ENCODE measurements at places on chromosomes 6 and 20. TPM values are rescaled to one million over a fixed set of nuclear protein-coding genes. Genes with fewer than 3 reads are reported as not detected.
A peak's percentile ranks its signal among the peaks of the same experiment; 100 is the strongest.

CEP85L gene
- 17.7 TPM for total RNA-seq

DNA sequence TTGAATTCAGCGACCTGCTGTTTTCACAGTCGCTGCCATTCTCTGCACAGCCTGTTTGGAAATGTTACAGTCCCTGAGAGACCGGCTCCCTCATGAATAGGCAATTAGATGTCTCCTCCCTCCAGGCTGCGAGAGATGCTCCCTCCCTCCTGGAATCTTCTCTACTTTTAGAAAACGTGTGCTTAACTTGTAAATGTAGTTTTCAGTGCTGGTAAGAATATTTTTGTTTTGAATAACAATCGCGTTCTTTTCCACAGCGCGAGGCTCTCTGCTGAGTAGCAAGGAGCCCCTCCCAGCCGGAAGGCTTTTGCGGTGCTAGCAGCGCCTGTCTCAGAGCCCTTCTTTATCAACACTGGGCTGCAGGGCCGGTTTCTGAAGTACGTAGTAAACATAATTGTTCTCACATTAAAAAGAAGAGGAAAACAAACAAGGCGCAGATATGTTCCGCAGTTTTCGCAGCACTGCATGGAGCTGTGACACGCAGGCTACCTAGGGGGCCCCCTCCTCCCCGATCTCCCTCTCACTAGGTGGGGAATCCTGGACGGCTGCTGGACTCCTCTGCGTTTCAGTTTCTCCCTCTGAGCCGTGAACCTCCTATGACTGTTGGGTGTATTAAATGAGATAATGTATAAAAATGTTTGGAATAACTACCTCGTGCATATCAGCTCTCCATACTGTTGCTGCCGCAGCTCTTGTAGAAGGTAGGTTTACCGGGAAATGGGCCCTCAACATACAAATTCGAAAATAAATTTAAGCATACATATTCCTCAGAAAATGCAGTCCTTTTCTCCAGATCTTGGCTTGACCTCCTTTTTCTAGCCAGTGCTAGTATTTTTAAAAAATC lies 79.0 kb upstream of the SPACA1 start:
- no peaks in the 10 kb centered on the region for H3K4me1 ChIP-seq
- peak overlapping the region; percentile 28 for H3K4me3 ChIP-seq
- no peaks in the 10 kb centered on the region for H3K27me3 ChIP-seq
- H3K36me3 ChIP-seq = no peaks in the 10 kb centered on the region
- H3K27ac ChIP-seq = no peak overlapping the region

- no peak for DNase-seq
- H3K27ac ChIP-seq = no peak overlapping the region
- no peaks in the 10 kb centered on the region for H3K36me3 ChIP-seq
- no peaks in the 10 kb centered on the region for H3K27me3 ChIP-seq
- H3K4me3 ChIP-seq = no peak overlapping the region
These were observed 74.5 kb upstream of the TIAM2 start for GRCh38 chr6:154920495-154921200.

DNA sequence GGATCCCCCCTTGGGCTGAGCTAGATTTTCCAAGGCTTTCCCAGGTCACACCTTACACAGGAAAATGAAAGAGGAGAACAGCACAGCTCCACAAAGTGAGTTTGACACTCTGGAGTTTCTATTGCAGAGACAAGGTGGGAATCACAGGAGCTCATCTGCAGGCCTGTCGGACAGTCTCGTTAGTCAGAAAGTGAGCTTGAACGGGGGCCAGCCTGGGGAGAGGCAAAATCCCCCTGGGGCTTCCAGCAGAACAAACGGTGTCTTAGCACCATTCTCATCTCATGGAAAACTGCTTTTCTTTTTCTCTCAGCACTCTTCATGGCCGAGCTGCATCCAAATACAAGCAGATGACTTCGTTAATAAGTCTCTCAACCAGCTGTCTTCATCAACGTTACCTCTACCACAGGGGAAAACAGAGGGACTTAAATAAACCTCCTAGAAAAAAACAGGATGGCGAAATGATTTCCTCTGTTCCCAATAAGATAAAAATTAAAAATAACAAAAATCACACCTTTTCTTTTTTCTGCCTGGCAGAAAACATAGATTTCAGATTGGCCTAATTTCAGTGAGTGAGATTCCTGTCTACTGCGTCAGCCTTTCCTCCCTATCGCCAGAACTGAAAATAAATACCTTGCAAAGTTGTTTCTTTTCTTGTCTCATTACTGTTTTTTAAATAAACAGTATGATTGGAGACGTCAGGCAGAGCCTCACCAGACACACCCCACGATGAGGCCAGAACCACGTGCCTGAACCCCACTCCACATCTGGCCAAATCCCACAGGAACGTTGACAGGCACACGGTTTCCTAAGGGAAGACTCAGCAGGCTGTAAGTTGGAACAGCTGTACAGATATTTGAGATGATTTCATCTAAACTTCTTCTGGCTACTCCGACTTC lies 219.0 kb downstream of the TTLL2 start:
- H3K4me1 ChIP-seq = peaks cover 8% of the 10 kb centered on the region
- H3K27me3 ChIP-seq = no peaks in the 10 kb centered on the region
- H3K27ac ChIP-seq = peak overlapping the region; percentile 56
- H3K36me3 ChIP-seq = no peaks in the 10 kb centered on the region
- DNase-seq = peak; percentile 67

DNA sequence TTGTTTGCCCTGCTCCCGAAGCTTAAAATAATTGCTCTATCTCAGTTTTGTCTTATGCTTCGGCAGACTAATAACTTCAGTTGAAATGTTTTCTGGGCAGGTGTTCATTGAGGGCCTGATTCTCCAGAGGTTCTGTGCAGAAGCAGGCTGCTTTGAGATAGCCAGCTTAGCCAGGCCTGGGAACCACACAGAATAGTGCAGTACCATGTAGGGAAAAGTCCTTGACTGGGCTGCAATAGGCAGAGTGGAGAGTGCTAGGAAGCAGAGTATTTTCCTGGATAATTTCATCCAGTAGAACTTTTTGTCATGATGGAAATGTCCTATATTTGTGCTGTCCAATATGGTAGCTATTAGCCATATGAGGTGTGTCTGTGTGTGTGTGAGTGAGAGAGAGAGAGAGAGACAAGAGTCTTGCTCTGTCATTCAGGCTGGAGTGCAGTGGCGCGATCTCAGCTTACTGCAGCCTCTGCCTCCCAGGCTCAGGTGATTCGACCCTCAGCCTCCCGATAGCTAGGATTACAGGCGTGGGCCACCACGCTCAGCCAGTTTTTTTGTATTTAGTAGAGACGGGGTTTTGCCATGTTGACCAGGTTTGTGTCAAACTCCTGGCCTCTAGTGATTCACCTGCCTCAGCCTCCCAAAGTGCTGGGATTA lies 15.9 kb downstream of the TOP1 start:
- no peak overlapping the region for H3K4me3 ChIP-seq
- H3K4me1 ChIP-seq = peaks cover 12% of the 10 kb centered on the region

All from ovary (tissue), 10 donors.